ENCODE measurements at places on chromosomes 1 and 21.

DNA sequence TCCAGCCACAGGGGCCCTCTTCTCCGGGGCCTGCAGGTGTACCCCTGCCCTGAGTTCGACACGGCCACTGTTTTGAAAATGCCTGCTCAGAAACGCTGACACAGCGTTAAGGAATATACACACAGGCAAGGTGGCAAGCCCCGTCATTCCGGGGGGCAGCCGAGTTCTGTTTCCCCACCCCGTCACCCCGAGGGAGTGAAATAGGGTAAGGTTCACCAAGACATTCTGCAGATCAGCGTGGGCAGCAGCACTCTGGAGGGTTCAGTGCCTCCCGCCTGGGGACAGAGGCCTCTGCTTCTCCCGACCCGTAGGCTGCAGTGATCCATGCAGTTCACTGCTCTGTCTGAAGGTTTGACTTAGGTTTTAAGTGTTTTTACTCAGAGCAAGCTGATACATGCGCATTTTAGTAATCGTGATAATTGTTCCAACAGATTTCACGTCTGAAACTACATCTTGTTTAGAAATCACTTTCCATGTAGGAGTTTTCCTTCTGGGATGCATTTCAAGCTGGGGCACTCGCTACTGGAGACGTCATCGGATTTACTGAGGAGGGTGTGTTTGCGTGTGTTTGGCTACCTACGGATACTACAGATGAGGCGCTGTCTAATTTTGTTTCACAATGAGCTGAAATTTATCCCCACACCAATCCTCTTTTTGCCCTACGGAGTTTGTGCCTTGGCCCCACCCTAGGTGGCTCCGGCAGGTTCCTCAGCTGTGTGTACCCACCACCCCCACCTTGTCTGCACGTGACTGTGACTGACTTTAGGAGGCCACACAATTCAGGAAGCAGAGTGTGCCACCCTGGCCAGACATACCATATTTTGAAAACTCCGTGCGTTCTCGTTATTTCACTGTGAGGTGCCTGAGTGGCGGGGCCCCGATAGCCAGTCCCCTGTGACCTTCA is 63.5 kb downstream of the AGPAT3 start:
- DNase-seq: no peak

GRCh38 chr1:171521567-171521966 is 36.2 kb downstream of the PRRC2C start:
- DNase-seq: no peak

- DNase-seq: no peak
Measured at GRCh38 chr1:233166896-233167295, 128.6 kb downstream of the PCNX2 start.

DNA sequence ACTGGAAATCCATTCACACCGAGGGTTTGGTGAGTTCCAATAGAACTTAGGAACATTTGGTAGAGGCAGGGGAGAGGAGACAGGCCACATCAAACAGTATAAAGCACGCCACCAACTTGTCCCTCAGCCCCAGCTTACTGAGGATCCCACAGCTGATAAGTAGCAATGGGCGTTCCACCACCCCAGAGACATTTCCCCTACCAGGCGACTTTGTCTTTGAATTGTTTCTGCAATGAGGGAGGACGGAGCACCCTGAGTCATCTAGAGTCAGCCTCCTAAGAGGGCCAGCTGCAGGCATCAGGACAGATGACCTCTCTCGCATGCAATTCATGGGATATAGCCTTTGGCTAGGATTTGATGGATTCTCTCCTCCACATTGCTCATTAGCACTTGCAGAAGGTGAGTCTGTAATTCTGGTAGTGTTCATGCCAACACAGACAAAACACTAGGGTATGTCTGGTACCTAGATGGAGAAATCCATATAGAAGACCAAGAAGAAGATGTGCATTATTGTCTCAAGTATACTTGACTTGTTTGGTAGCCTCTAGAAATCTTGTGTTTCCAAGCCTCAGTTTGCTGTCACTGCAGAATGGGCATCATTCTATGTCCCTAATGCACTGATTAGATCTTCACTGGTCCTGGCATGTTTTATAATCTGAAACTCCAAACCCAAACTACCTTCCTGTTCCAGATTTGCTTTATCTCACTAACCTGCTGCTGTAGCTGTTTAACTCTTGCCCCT is 69.0 kb downstream of the RRAGC start:
- DNase-seq: no peak

All from hematopoietic multipotent progenitor cell (in vitro differentiated cells).